Head of caudate nucleus (tissue), 42 donors: ENCODE measurements at places on chromosomes 6 and 20.

- no peak for DNase-seq
Observed at GRCh38 chr6:90194371-90194841, 102.2 kb downstream of the BACH2 start.

GRCh38 chr6:78854546-78854945 is 12.8 kb upstream of the IRAK1BP1 start:
- no peak for DNase-seq

- no peak for DNase-seq
Observed at GRCh38 chr6:156984178-156984738, 207.1 kb downstream of the ARID1B start.

DNA sequence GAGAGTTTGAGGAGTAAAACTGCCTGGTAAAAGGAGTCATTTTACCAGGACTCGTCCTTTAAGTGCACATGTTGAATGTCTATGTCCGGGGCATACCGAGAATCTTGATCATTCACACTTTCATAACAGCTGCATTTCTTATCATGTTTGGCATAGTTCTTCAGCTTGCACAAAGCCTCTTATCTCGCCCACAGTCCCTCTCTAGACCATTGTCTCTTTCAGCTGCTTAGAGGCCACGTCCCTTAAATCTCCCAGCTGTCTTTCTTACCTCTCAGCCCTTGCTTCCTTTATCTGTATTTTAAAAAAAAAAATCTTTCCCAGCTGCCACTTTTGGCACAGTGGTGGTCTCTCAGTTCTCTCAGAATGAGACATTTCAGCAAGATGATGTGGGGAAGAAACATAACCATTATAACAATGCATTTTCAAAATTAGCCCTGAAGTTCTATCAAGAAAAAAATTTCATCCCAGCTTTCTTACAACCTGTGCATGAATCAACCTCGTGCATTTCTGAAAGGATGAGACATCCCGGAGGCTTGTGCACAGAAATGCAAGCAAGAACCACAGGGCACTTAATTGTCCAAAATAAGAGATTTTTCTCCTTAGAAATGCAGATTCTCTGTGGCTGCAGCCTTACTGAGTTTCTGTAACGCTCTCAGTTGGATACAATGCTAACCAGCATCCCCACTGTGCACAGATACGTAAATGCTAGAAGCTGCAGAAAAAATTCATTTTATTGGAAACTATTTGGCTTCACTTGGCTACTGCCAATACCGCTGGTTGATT is 24.2 kb downstream of the RBM24 start:
- no peak for DNase-seq
